Right lobe of liver (tissue), 6 donors: ENCODE measurements at places on chromosomes 13 and 19. TPM values are rescaled to one million over a fixed set of nuclear protein-coding genes. Genes with fewer than 3 reads are reported as not detected.
A peak's percentile ranks its signal among the peaks of the same experiment; 100 is the strongest.

GRCh38 chr19:38769635-38770211 lies 3.6 kb downstream of the LGALS7 start:
- DNase-seq, result peak; percentile 85

GRCh38 chr13:113879494-113880360 lies 15.9 kb upstream of the GAS6 start:
- DNase-seq, result no peak

Gene APC2
- total RNA-seq, result 0.06 TPM

- DNase-seq, result no peak
These were observed 22.7 kb downstream of the TINCR start for GRCh38 chr19:5545051-5545450.

Gene SIGLEC9
- 3.8 TPM for total RNA-seq

Gene SOX1
- total RNA-seq, result not detected

GRCh38 chr13:99190147-99190985 lies 10.3 kb upstream of the UBAC2 start:
- no peak for DNase-seq

Gene PDE4C
- total RNA-seq, result 0.44 TPM

DNA sequence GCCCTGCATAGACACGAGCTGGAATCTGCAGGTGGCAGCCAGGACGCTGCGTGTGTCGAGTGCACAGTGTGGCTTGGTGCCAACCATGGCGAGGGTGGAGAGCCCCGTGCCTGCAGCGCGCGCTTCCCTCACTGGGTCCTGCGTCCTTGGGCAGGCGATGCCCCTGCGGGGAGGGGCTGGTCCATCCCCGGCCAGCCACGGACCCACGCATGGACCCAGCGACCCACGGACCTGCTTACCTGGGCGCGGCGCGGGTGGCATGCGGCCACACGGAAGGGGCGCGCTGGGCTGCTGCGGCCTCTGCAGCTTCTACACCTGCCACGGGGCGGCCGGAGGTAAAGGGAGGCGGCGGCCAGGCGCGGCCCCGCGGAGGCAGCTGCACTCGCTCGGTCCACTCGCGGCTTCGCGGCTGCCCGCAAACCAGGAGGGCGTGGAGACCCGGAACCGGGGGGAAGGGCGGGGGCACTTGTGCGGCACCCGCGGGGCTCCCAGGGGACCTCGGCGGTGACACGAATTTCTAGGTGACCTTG lies 569 bp upstream of the MCF2L start:
- peak; percentile 86 for DNase-seq

DNA sequence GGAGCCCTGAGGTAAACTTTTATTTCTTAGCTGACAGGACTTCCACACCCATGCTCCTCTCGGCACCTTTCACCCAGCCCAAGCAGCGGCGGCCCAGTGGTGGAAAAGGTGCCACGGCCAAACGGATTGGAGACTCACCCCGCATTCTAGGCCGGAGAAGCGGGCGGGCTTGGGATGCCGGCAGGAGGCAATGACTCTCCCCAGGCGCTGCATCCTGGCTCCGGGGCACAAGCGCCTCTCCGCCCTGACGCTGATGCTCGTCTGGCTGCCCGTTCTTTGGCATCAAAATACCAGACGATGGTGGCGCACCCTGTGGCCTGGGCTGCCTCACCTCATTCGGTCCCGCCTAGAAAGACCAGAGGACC lies 6.7 kb upstream of the ZNF606 start:
- DNase-seq, result no peak

- no peak for DNase-seq
These were observed 88.8 kb downstream of the MBNL2 start for GRCh38 chr13:97310809-97311436.

Gene TEX101
- not detected for total RNA-seq

Gene ZNF146
- 25.4 TPM for total RNA-seq

GRCh38 chr19:7516878-7517277 lies 975 bp downstream of the ZNF358 start:
- DNase-seq, result no peak

DNA sequence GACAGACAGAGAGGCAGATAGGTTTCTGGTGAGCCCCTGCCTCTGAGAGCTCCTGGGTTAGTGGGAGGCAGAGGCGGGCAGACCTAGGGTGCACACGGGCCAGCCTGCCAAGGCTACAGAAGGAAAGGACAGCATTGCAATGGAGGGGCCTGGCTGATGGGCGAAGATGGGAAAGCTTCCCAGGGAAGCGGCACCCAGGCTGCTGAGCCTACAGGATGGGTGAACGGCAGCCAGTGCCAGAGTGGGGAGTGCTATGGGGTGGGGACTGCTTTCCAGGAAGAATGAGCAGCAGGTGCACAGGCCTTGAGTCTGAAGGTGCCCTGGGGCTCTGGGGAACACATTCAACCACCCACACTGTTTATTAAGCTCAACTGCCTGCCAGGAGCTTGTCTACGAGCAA lies 702 bp upstream of the MAG start:
- DNase-seq, result no peak

DNA sequence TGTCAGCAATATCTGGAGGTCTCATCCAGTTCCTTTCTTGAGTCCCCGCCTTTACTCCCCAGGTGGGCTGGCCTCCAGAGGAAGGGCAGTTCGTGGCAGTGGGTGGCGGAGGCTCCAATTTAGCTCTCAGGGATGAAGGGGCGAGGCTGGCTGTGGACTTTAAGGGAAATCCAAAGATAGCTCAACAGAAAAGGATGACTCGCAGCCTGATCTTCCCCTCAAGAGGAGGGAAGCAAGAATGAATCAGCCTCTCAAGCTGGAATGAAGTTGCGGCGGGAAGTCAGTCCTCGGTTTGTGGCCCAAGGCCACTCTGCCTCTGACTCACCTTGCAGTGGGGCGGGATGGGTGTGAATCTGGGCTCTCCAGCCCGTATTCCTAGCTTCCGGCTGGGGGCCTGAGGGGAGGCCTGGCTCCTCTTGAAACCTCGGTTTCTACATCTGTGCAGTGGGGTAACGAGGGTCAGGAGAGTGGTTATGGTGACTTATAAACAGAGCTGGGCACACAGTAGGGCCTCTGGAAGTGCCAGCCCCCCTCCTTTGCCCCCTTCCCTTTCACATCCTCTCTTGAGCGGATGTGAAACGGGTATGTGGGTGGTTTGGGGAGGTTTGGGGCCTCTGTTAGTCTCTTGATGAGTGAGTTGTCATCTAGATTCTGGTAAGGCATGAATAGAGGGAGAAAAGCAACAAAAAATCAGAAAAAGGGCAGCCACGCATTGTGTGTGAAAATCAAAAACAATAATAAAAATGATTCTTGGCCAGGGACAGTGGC lies 10.5 kb upstream of the SMG9 start:
- no peak for DNase-seq
